ENCODE measurements at places on chromosomes 2 and 18.

GRCh38 chr2:157848213-157848612 is 27.9 kb downstream of the ACVR1 start:
- no peak for DNase-seq

- no peak for DNase-seq
Measured at GRCh38 chr2:223465793-223466192, 136.4 kb downstream of the SCG2 start.

GRCh38 chr2:28583899-28584553 is 88.2 kb downstream of the PLB1 start:
- peak; percentile 19 for DNase-seq

DNA sequence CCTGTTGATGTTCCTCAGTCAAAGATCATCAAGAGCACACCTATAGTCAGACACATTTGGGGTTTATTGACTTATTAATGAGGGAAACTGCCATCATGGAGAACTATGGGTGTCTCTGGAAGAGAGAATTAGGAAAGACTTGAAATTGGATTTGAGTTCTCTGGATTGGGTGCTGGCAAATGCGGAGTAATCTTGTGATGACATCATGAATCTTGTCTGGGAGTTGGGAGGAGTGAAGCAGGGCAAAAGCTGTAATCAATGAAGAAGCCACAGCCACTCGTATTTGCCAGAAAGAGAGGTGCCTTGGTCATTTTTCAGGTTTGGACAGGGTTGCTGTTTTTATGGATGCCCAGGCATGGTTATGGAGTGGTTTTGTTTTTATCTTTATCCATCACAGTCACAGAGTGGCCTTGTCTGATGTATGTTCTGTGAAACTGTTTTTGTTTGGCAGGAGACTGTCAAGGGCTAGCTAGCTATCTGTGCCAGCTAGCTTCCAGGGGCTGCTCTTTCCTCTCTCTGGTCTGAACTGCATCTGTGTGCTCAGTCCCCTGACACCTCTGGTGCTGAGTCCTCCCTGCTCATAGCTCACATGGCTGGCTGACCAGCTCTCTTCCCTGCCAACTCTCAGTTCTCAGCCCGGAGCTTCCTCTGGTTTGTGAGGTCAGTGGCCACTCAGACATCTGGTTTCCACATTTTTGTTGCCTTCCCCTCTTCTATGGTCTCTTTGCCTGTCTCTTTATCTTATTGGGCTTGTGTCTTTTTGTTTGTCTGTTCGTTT is 193.4 kb upstream of the RMP24 start:
- no peak for DNase-seq

GRCh38 chr2:70203086-70203485 is 12.3 kb upstream of the C2orf42 start:
- no peak for DNase-seq

GRCh38 chr2:240300261-240300821 is 135.1 kb upstream of the GPC1 start:
- no peak for DNase-seq

DNA sequence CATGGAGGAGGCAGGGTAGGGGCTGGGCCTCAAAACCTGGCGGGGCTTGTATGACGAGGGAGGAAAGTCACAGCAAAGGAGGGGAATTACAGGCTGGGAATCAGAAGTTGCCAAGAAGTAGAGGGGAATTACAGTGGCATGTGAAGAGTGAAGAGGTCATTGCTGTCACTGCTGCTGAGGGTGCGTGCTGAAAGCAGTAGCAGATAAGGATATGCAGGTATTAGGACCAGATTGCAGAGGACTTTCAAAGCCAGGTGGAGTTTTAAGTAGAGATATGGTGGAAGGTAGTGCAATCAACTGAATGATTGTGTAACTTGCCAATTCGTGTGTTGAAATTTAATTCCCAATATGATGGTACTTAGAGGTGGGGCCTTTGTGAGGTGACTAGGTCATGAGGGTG is 19.4 kb upstream of the LRPPRC start:
- DNase-seq, result no peak

- no peak for DNase-seq
Measured at GRCh38 chr2:107687073-107687472, 139.6 kb upstream of the RGPD4 start.
